ENCODE measurements at places on chromosomes 16 and 17.
A peak's percentile ranks its signal among the peaks of the same experiment; 100 is the strongest.

DNA sequence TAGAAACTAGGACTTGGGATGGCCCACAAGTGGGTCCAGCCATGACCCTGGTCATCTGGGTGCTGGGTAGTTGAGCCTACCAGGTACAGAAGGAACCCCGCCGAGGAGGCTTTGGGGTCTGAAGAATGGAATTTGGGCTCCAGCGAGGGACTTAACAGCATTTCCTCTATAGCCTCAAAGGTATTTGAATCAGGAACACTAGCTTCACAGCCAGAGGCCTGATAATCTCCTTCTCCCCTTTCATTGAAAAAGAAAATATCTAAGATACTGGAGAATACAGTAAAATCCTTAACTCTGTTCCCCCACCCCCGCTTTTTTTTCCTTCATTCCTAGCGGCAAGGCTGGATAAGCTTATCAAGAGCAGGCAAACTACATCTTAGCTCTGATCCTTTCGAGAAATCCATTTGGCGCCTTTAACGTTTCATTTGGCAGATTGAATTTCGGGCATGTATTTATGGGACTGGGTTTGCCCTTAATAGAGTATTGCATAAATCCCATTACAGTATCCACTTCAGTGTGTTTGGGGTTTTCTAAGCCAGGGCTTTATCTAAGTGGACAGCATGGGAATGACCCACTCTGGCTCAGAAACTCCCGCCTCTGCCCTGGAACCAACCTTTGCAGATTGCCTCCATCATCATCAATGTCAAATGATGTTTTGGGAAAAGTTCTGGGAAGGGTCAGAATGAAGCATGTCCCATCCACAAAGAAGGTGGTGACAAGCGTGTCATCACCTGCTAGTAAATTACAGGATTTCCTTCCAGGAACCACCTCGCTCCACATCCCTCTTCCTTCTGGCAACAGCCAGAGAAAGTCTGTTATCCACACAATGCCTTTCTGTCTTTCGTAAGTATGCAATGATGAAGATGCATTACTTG lies 36.9 kb downstream of the XYLT1 start:
- no peak for DNase-seq

GRCh38 chr16:29816694-29817441 lies 916 bp downstream of the PAGR1 start:
- DNase-seq, result peak; percentile 62

GRCh38 chr17:38439436-38439835 lies 11.2 kb downstream of the ARHGAP23 start:
- no peak for DNase-seq

DNA sequence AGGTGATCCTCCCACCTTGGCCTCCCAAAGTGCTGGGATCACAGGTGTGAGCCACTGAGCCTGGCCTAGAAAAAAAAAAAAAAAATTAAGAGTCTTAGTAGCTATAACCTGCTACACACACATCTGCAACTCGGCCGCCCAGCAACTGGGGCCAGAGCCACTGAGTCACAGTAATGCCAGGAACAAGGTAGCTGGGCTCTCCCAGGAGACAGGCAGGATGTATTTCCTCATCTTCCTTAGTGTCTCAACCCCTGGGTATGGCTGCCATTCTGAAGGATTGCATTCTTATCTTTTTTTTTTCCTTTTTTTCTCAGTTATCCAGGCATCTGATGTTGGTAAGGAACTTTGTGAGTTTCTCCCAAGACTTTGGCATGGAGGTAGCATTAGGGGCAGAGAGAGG lies 7.1 kb upstream of the PSMD3 start:
- DNase-seq, result peak; percentile 32

DNA sequence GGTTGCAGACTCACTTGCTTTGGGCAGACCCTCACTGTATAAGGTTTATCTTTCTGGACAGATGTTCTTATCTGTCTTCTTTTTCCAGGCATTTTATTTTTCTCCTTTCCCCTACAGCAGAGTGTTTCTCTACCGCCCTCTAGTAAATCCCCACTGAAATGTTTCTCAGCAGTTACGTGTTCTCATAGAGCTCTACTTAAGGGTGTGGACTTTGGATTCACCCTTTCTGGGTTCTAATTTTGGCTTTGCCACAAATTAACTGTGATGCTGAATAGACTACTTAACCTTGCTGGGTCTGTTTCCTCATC lies 2.0 kb downstream of the ADAT1 start:
- DNase-seq, result no peak

- DNase-seq, result no peak
Observed at GRCh38 chr17:82783498-82783897, 31.6 kb downstream of the TBCD start.

DNA sequence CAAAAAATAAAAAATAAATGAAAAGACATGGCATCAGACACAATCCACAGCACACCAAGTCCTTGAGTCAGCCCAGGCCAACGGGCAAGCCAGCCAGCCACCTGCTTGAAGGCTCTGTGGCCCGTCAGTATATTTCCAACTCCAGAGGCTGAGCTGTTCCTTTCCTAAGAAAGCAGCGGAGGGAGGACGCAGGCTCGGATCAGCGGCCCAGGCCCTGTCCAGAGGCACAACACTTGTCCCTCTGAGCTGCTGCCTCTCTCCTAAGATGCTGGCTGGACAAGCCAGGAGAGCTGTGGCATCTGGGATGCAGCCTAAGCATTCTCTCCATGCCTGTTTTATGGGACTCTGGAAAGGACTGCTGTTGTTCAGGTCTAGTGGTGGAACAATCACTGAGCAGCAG lies 14.8 kb upstream of the NLRC3 start:
- DNase-seq, result no peak

DNA sequence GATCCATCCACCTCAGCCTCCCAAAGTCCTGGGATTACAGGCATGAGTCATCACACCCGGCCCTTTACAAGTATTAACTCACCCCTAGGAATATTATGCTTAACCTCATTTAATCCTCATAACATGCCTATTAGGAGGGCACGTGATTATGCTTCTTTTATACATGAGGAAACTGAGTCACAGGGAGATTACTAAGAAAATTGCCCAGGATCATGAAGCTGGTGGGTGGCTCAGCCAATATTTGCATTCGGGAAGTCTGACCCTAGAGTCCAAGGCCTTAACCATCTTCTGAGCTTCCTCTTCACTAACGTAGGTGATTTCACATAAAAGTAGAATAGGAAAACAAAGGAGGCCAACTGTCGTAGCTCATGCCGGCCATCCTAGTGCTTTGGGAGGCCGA lies 19.0 kb upstream of the SNN start:
- peak; percentile 66 for DNase-seq

DNA sequence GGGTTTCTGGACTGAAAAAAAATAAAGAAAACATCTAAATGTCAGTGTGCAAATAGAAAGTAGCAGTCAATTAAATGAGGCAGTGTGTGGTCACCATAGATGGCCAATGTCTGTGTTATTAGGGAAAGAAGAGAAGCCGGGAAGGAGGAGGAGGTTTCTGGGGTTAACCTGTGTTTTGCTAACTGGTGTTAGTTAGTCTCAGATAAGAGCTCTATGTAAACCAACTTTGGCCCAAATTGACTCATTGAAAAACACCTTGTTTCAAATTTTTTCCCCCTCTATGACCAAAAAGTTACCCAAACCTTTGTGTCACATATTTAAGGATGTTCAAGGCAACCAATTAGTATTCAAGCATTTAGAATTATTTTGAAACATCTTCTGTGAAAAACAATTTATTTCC lies 530.9 kb downstream of the MAF start:
- DNase-seq, result no peak

- no peak for DNase-seq
Observed at GRCh38 chr16:56269811-56270684, 78.8 kb downstream of the GNAO1 start.

GRCh38 chr16:50274326-50275097 lies 8.2 kb downstream of the ADCY7 start:
- peak; percentile 54 for DNase-seq

DNA sequence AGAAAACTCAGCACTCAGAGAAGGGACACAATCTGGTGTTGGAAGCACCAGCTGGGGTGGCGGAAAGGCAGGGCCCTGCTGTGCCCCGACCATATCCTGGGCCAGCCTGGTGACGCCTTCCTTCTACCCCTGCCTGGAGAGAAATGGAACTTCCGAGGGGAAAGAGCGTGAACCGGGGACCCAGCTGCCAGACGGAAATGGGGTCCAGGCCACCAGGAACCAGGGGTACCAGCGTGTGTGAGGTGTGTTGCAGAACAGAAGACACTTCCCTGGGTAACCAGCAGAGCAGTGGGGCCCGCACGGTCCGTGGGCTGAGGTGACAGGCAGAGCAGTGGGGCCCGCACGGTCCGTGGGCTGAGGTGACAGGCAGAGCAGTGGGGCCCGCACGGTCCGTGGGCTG lies 6.8 kb downstream of the RAB40B start:
- no peak for DNase-seq

Measured in suppressor macrophage treated with lipopolysaccharide for 4 hours (primary cell).